Right hindlimb (tissue), 1 donor: ENCODE measurements at places on chromosomes 2 and 18.

- no peak for DNase-seq
Observed at GRCh38 chr2:20197192-20197591, 27.7 kb downstream of the SDC1 start.

- no peak for DNase-seq
Observed at GRCh38 chr2:189485146-189485545, 43.9 kb downstream of the WDR75 start.

GRCh38 chr2:235191978-235192377 lies 240.2 kb downstream of the SH3BP4 start:
- DNase-seq = no peak

- no peak for DNase-seq
Observed at GRCh38 chr18:61988100-61988499, 95.3 kb upstream of the RNF152 start.

DNA sequence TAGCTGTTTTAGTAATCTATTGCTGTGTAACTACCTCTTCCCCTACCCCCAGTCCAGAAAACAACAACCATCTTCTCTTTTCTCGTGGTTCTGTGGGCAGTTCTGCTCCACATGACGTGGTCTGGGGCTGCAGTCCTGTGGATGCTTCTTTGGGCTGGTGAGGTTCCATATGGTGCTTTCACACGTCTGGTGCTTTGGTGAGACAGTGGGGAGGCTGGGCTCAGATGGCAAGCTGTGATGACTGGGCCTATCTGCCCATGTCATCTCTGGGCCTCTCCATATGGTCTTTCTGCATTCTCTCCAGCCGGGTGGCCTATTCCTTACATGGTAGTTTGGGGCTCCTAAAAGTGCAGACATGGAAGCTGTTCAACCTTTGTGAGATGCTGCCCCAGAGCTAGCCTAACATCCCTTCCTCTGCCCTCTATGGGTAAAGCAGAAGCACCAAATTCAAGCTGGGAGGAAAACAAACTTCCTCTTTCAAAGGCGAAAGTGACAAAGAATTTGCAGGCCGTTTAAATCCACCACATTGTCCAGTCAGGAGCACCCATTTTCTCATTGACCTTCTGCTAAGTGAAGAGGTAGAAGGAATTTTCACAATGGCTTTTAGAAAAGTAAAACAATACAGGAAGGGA lies 68.3 kb upstream of the IL1R1 start:
- no peak for DNase-seq

DNA sequence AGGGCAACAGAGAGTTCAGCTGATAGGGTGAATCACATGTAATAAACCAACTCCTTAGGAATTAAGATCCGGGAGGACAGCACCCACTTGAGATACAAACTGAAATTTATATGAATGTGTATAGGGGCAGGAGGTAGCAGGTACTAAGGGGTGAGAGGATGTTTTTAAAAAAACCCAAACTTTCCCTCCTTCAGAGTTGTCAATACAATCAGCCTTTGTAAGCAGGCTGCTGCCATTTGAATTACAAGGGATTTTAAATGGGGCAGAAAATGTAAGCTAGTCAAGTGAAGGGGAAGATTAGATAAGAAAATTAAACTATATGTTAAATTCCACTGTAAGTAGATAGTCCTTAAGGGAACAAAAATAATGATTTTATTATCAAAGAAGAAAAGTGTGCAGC lies 1239.7 kb upstream of the CELF4 start:
- DNase-seq = no peak

GRCh38 chr18:52160636-52161035 lies 179.4 kb upstream of the DCC start:
- DNase-seq = no peak

DNA sequence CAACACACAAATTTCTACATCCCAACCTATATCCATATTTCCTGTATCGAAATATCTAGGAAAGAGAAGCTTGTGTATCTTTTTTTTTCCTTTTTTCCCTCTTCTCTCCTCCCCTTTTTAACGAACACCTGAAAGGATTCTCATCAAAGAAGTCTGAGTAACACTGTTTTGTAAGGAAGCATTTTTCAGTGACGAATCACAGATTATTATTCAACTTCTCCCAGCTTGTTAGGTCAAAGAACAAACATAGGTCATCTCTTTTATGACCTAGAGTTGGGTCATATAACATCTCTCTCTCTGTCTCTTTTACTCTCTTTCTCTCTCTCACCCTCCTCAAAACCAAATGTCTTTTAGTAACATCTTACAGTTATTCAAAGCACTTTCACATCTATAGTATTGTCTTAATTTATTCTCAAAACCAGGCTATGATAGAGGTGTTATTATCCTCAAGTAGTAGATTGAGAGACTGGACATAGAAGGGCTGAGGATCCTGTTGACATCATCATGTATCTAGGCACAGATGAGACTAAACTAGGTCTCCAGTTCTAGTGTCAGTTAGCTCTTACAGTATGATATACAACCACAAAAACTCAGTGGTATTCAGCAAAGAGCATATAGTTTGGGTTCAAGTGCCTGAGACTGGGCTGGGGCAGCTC lies 80.1 kb upstream of the SPOPL start:
- DNase-seq = no peak

GRCh38 chr2:35462226-35462998 lies 893.2 kb upstream of the CRIM1 start:
- DNase-seq = no peak

DNA sequence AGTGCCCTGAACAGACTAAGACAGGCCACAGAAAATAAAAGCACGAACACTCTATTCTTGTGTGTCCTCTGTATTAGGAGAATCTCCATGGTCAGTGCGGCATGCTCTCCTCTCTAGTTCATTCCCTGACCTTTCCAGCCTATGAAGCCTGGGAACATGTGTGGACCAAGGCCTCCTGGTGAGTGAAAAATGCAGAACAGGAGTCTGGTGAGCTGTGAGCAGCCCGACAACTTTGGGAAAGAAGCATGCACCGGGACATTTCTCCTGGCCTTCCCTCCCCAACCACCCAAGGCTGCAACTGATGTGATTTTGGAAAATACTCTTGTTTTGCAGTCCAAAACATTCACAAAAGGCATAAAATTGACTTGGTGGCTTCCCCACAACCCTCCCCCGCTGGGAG lies 878.3 kb upstream of the ID2 start:
- DNase-seq = no peak

DNA sequence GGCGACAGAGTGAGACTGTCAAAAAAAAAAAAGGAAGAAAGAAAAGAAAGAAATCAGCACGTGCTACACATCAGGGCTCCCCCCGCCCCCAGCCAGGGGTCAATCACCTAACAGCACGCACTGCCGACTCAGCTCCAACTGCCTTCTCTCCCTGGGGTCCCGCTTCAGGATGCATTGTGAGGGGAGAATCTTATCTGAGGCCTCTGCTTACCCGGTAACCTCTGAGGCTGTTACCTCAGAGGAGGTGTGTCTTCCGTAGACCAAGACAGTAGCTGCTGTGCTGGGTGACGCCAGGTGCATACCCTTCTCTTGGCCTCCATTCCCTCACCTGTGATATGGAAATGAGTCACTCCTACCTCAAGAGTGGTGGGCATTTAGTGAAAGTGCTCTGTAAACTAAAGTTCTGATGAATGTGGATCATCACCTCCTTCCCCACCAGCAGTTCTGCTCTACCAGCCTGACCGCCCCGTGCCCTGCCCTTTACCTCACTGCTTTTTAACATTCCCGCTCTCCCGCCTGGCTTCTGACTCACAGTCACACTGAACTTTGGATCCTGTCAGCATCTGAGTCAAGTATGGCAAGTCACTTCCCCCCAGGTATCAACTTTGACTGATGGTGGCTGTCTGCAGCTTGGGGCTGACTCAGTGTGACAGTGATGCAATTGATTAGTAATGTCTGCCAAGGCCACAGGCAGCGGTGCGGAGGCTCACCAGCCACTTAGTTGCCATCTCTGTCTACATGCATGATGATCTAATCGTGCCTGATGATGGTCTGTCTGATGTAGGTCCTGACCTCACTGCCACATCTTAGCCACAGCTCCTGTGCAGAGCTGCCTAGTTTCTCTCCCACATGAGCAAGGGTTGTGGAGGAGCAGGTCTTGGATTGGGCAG lies 20.1 kb downstream of the ARID5A start:
- DNase-seq = no peak

DNA sequence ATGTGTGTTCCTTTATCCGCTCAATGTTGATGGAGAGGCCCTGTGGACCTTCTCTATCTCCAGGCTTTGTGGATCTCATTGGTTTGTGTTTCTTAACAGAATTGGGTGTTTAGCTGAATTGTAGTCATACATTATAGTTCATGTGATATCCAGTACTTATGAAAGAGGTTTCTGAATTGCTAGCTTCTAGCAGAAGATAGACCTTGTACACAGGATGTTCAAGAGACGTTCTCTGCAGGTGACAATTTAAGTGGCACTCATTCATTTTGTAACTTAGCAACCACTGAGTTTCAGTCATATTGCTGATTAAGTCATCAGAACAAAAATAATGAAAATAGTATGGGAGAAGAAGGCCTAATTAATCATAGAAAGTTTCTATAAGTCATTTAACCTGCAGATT lies 279.2 kb downstream of the ALPK2 start:
- DNase-seq = no peak

- no peak for DNase-seq
Observed at GRCh38 chr2:64391940-64392339, 62.0 kb upstream of the LGALSL start.

DNA sequence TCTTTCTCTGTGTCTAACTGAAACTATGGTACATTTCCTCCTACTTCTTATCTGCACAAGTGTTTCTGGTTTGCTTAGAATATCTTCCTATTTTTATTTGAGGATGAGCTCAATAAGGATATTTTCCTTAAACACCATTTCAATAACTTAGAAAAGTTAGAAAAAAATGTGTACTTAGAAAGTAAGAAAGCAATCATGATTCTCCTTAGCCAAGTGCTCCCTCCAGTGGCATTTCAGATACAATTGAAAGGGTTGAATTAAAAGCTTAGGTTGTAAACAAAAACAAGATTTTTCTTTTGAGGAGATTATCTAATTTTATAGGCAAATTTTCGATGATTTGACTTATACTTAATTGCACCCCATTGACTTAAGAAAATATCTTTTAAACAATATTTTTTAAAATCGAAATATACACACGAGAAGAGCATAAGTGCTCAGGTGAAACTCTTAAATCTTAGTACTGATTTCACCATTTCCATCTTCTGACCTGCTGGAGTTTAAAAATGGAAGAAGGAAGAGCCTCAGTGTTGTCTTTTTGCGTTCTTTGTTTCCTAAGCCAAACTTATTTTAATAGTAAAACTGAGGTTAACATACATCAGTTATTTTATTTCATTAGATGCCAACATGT lies 26.9 kb downstream of the C18orf63 start:
- DNase-seq = peak; percentile 36

- no peak for DNase-seq
Observed at GRCh38 chr2:45674035-45674816, 22.8 kb downstream of the PRKCE start.

GRCh38 chr2:227630322-227630721 lies 13.0 kb downstream of the SCYGR4 start:
- DNase-seq = no peak

GRCh38 chr18:36130883-36131653 lies 1.4 kb downstream of the ELP2 start:
- DNase-seq = no peak

GRCh38 chr2:55029098-55029497 lies 21.2 kb downstream of the RTN4 start:
- DNase-seq = no peak

DNA sequence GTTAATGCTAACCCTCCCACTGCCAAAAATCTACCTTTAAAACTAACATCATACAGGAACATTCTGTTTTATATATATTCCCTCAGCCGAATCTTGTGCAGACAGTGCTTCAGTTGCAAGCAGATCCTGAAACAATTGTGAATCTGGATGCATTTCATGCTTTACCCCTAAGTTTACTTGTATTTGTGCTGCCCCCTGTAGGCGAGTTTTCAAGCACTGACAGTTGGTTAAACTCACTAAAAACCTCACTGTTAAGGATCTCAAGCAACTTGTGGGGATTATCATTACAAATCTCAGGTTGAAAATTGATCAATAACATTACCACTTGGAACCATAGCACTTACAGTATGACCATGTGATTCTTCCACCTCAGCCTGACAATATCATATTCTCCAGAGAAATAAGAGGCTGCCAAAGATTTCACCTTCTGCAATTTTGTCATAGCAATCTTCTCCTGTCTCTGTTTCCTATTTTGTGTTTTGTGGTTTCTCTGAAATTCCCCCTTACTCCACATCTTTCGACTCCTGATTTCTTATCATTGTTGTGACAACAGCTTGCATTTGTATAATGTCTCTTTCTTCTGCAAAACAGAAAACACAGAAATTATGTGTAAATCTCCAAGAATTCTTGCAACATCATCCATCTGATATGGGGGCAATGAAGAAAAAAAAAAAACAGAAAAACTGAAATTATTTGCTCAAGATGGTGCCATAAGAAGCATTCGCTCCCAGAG lies 354.6 kb upstream of the SETBP1 start:
- peak; percentile 39 for DNase-seq

DNA sequence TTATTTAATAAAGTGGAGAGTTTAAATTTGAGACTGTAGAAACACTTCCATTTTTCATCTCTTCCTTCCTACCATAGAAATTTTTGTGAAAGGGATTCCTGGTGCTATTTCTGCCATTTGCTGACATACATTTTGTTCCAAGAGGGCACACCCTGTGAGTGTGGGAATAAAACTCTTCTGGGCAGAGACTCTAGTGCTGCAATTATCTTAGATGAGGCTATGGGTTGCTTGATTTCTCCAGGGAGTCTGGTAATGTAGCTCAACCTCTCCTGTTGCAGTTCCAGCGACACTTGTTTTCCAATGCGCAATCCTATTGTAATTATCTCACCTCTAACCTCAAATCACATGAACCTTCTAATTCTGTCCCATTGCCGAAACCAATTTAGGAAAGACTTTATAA lies 60.1 kb upstream of the ZSWIM2 start:
- DNase-seq = no peak

DNA sequence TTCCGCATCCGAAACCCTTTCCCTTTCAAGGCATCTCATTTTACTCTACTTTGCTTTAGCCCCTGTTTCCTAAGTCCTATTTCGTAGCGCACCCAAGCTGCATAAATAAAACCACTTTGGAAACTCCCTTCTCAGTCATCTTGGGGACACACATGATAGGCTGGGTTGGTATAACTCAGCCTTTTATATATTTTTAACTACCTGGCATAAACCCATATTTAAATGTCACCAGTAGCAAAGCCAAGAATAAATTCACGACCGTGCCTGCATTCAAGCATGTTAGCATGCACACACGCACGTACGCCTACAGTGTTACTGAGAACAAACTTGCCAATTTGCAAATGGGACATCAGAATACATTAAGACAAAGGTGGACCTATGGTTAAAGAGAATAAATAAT lies 564.7 kb upstream of the PIK3C3 start:
- no peak for DNase-seq

DNA sequence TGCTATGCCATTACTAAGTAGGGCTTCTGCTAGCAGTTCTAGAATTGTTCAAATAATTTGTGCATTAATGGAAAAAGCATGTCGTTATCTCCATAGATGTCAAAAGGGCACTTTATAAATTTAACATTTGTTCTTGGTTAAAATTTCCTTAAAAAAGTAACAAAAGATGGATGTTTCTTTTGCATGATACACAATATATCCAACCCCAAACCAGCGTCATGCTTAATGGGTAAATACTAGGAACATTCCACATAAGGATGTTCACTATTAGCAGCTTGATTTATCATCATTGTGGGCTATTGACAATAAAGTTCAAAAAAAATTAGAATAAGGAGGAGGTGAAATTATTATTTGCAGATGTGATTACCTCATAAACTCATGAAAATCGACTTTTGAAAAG lies 79.7 kb downstream of the GREB1L start:
- no peak for DNase-seq
